ELR (cell line): ENCODE measurements at places on chromosomes 12 and 14.

DNA sequence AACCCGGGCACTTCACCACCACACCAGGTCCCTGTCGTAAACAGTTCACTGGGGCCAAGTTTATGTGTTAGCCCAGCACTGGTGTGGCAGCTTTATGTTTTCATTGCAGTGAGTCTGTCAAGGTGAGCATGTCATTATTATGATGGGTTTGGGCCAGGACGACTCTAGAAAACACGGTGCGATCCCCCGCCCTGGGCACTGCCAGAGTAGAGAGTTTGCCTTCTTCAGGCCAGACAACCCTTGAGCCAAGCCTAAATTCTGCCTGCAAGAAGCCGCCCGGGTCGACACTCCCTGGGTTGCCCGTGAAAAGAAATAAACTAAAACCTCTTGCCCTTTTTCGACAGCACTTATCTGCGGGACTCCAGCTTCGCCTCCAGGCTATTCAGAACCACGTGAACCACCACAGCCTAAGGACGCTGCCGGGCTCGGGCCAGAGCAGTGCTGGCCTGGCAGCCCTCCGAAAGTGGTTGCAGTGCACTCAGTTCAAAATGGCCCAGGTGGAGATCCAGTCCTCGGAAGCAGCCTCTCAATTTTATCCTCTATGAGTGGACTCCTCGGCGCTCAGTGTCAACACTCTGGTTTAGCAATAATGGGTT, 81.8 kb downstream of the PRIMA1 start:
- no peak for DNase-seq

- DNase-seq = no peak
Observed at GRCh38 chr12:131723532-131723931, 12.6 kb downstream of the SFSWAP start.

DNA sequence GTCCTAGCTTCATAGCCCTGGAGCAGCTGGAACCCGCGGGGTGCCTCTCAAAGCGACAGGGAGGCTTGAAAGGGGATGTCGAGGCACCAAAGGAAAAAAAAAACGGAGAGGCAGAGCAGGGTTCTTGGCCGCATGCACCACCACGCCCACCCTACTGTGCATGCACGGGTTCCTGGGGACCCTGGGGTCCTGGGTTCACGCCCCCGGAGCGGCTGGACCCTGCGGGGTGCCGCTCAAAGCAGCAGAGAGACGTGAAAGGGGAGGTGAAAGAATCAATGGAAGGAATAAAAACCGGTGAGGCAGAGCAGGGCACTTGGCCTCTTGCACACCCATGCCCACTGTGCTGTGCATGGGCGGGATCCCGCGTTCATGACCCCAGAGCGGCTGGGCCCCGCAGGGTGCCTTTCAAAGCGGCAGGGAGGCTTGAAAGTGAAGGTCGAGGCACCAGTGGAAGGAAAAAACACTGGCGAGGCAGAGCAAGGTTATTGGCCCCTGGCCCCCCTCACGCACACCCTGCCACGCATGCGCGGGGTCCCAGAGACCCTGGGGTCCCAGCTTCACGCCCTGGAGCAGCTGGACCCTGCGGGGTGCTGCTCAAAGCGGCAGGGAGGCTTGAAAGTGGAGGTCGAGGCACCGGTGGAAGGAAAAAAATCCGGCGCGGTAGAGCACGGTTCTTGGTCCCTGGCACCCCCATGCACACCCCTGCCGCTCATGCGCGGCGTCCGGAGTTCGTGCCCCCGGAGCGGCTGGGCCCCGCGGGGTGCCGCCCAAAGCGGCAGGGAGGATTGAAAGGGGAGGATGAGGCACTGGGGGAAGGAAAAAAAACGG, 318.5 kb downstream of the ALG10 start:
- no peak for DNase-seq

DNA sequence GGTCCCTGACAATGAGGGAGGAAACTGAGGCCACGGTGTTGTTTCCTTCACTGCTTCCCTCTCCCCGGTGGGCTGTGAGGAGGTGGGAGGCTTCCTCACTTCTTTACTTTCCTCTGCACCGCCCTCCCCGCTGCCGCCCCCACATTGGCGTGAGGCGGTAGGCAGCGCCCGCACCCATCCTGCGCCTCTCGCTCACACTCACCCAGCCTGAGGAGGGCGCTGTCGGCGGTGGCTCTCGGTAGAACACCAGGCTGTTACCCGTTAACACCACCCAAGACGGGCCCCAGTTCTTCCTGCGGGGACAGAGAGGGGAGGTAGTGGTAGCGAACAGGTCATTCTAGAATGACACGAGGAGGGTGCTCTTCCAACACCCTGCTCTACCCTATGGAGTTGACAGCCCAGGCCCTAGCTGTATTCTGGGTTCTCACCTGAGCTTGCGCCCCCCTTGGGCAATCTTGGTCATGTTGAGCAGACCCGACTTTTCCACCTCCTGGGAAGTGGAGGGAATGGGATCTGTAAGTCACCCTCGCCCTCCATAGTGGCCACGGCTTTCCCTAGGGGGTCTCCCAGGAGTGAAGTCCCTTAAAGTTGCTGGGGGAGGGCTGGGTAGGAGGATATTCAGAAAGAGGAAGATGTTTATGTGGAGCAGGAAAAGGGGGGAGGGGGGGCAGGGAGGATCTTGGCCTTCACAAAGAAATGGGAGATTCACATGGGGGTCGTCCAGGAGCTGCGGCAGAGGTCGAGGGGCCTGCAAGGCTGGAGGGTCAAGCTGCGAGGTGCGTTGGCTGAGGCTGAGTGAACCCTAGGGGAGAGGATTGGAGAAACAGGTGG, 3.3 kb downstream of the ARHGAP9 start:
- DNase-seq = no peak

DNA sequence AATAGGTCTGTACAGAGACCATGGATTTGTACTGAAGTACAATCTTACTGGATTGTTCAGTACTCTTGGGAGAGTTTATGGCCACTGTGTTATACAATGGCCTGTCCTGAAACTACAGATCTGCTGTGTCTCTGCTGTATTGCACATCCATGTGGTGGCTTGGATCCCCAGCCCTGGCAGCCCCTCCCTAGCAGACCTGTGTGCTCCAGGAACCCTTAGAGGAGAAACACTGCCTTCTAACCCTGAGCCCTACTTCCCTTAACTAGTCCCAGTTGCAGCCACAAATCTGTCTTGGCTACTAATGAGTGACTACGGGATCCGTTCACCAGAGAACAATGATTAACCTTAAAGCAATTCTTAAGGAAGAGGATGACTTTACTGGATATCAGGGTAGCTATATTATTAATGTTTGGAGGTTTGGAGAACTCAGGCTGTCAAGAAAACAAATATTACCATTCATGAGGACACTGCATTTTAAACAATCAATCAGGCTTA, 27.7 kb downstream of the RNF34 start:
- DNase-seq = no peak

DNA sequence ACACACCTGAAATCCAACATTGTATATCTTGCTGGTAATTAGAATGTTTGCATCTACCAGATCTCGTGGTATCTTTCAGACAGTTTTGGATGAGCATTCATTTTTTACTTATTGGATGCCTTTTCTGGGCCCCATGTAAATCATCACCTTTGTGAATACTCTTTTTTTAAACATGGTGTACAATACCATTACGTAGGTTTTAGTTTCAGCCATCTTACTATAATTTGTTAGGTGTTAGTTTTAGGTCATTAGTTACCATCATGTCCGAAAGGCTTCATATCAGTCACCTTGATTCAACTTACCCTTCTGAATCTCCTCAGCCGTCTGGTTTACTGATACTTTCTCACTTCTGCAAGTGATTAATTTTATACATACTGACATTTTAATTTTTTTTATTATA, 5.3 kb downstream of the EIF2S1 start:
- no peak for DNase-seq
